ENCODE measurements at places on chromosomes 5 and 9.

GRCh38 chr9:97638666-97639065 lies 5.0 kb downstream of the NCBP1 start:
- peak; percentile 28 for DNase-seq

DNA sequence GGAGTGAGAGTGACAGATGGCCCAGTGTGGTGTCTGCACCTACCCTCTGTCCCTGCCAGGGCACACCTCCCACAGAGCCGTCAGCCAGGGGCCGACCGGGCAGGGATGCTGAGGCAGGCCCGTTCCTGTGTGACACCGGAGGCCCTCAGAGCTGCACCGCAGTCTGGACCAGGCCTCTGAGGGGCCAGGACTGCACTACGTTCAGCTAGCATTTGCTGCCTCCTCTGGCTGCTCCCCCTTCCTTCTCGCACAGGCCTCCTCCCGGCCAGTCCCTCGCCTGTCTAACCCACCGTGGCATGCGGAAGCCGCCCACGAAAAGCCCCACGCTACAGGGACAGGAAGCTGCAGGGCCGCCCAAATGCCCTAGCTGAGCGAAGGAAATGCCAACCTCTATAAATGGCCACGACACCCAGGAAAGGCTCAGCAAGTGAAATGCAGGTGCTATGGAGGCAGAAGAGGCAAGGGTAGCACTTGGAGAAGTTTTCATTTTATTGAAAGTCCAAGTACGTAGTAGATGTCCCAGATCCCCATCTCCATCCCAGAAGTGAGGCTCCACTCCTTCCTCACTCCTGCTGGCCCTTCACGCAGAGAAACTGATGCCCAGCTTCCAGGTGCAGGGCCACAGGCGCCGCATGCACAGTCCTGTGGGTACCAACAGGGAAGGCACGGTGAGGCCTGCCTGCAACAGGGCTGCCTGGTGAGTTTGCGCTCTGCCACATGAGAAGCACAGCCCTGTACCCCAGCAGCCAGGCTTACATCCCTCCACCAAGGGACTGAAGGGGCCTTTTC lies 38.7 kb downstream of the MAPK9 start:
- no peak for DNase-seq

- no peak for DNase-seq
Observed at GRCh38 chr5:36938129-36938528, 61.6 kb downstream of the NIPBL start.

DNA sequence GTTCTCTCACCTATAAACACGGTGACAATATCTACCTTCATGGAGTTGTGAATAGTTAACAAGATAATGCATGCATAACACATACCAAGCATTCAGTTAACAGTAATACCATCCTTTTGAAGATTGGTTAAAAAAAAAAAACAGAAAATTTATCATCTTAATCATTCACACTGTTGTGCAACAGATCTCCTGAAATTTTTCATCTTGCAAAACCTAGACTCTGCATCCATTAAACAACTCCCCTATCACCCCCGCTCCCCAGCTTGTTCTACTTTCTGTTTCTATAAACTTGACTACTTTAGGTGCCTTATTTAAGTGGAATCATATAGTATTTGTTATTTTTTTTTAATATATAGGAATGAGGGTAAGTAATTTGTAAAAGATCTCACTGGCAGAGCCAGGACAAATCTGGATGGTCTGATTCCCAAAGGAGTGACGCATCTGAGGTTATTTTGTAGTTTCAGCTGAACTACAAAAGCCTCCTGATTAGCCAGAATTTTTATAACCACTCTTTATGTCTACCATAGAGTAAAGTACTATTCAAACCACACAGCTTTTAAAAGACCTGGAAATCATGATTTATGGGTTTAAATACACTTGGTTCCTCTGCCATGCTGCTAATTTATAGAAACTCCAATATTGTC lies 93.0 kb downstream of the FANCC start:
- DNase-seq, result peak; percentile 5

GRCh38 chr5:82599692-82600091 lies 321.5 kb upstream of the RPS23 start:
- DNase-seq, result no peak

- DNase-seq, result no peak
Observed at GRCh38 chr5:885529-885928, 7.1 kb downstream of the BRD9 start.

- peak; percentile 5 for DNase-seq
Observed at GRCh38 chr9:94144394-94144793, 60.1 kb downstream of the PTPDC1 start.

GRCh38 chr5:102865510-102866236 lies 110.6 kb downstream of the PAM start:
- DNase-seq, result peak; percentile 94

GRCh38 chr5:150410524-150411244 lies 2.0 kb downstream of the CD74 start:
- peak; percentile 87 for DNase-seq

DNA sequence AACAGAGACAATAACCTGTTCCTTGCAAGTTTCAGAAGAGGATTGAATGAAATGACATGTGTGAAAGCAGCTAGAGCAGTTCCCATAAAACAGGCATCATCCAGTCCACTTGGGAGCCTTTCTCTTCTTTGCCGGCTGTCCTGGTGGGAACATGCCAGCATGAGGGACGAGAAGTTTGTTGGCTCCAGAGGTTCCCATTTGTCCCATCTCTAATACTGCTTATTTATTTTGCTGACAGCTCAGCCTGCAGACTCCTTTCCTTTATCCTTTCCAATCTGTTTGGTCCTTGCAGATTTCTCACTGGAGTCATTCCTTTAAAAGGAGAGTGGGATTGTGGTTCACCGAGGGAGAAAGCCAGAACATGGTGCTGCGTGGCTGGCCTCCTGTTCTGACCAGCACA lies 321.5 kb upstream of the CLINT1 start:
- DNase-seq, result no peak

GRCh38 chr9:81022177-81022576 lies 667.2 kb downstream of the TLE1 start:
- DNase-seq, result no peak

GRCh38 chr5:38557308-38557710 lies 863 bp upstream of the LIFR start:
- no peak for DNase-seq

DNA sequence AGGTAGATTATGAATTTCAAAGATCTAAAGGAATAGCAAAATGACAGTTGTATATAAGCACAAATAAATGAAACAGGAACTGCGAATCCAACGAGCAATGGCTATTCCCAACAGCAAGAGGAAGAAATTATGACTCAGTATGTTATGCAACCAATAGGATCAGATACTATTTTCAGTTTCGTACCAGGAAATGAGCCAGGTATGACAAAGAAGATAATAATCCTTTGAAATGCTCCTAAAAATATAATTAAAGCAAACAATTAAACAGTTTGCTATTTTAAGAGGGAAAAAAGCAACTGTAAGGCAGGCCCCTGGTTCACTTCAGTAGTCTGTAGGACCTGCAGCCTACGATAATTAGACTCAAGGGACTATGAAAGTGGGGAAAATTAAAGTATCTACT lies 58.9 kb downstream of the AUH start:
- DNase-seq, result peak; percentile 91

DNA sequence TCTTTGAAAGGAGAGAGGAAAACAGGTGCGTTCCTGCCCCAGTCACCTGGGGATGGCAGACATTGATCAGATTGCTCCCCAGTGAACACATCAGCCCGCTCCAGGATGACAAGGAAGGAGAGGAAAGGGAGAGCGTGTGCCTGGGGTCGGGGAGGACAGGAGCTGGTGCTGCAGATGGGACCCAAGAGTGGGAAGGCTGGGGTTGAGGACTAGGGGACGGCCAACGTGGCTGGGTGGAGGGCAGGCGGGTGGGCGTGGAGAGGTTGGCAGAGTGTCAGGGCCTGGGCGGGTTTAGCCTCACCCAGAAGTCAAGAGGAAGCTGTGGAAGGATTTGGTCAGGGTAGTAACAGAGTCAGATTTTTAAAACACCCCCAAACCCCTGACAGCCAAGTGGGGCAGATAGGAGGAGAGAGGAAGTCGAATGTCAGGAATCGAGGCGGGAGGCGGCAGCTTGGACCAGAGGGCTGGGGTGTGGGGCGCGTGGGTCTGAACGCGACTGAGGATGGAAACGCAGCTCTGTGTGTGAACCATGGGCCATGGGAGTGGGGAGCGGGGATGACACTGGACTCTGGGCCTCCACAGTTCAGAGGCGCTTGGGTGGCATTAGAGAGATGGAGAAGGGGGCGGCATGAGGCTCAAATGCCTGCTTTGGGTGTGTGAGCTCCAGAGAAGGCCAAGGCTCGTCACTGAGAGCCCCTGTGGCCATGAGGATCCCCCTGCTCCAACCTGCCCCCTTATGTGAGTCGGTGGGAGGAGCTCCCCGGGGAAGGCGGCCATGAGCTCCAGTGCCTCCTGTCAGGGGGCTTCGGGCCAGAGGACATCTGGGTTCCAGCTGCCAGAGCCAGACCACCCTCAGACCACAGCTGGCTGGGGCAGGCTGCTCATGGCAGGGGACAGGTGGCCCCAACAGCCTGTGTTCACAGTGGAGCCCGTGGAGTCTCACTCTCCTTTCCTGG lies 24.6 kb downstream of the LAMC3 start:
- no peak for DNase-seq

DNA sequence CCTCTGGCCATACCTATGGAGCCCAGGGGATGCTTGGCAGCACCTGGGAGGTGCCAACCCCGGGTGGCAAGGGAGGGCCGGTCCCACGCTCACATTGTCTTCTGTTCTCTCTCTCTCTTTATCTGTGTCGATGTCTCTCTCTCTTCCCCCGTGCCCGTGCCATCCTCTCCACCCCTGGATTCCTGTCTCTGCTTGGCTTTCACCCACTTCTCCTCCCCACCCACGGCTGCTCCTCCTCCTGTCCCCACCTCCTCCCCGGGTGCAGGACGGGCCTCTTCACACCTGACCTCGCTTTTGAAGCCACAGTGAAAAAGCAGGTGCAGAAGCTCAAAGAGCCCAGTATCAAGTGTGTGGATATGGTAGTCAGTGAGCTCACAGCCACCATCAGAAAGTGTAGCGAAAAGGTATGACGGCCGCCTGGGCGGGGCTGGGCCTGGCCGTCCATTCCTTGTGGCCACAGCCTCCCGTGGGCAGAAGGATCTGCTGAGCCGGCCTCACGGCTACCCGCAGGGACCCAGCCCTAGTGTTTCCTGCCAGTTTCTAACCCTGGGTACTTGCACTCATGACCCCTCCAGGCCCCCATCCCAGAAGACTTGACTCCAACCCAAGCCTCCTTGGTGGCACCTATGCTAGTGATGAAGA lies 22.7 kb downstream of the DNM1 start:
- DNase-seq, result no peak

Data from GM23248 (cell line).